ENCODE measurements at places on chromosomes 3 and 15. TPM values are rescaled to one million over a fixed set of nuclear protein-coding genes. Genes with fewer than 3 reads are reported as not detected.
A peak's percentile ranks its signal among the peaks of the same experiment; 100 is the strongest.

Gene PDZRN3
- 35.6 TPM for total RNA-seq

GRCh38 chr15:37536967-37537605 is 397.4 kb upstream of the TMCO5A start:
- H3K4me3 ChIP-seq: no peak overlapping the region
- DNase-seq: no peak
- H3K27me3 ChIP-seq: no peaks in the 10 kb centered on the region
- no peaks in the 10 kb centered on the region for H3K4me1 ChIP-seq
- no peak overlapping the region for H3K27ac ChIP-seq
- no peaks in the 10 kb centered on the region for H3K36me3 ChIP-seq

Gene THPO
- total RNA-seq: not detected

DNA sequence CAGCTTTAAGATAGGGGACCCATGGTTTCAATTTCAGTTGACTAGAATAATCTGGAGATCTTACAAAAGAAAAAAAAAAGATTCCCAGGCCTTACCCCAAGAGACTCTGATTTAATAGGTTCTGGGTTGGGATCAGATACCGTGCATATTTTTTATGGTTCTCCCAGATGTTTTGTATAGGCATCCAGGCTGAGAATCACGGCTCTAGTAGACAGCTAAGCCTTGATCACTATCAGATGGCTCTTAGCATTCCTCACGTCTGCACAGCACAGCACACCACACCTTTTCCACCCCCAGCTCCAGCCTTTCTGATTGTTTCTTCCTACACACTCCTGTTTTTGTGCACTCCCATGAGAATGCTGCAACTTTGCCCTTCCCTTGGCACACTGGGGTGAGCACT is 40.8 kb downstream of the TMEM45A start:
- H3K36me3 ChIP-seq: no peaks in the 10 kb centered on the region
- peak overlapping the region; percentile 3 for H3K4me3 ChIP-seq
- H3K27me3 ChIP-seq: no peaks in the 10 kb centered on the region
- peaks cover 42% of the 10 kb centered on the region for H3K4me1 ChIP-seq

Gene TMED3
- total RNA-seq: 209 TPM

DNA sequence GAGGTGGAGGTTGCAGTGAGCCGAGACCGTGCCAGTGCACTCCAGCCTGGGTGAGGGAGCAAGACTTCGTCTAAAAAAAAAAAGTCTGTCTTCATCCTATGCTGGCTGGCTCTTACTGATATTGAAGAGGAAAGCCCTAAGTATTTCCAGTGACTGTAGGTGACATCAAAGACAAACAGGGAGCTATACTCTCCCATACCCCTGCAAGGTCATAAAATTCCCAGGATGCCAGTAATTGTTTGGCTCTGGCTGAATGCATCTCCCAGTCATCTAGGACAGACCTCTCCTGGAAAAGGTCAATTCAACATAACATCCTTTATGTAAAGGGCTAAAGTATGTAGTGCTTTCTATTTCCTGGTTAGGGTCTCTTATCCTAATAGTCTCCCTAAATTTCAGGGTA is 8.0 kb downstream of the ZBBX start:
- no peak for DNase-seq
- no peak overlapping the region for H3K4me3 ChIP-seq
- H3K27me3 ChIP-seq: no peaks in the 10 kb centered on the region
- no peaks in the 10 kb centered on the region for H3K36me3 ChIP-seq
- H3K27ac ChIP-seq: no peak overlapping the region

Gene CEP19
- total RNA-seq: 5.4 TPM
